Lung microvascular endothelial cell (primary cell): ENCODE measurements at places on chromosomes 7 and 10. TPM values are rescaled to one million over a fixed set of nuclear protein-coding genes. Genes with fewer than 3 reads are reported as not detected.

AKR1C2 gene
- total RNA-seq, result 11.1 and 15.3 TPM in 2 replicates

SEMA4G gene
- total RNA-seq, result 0.65 and 0.99 TPM in 2 replicates

IL6 gene
- 0.60 and 0.87 TPM in 2 replicates for total RNA-seq

CPEB3 gene
- total RNA-seq, result 0.87 and 1.6 TPM in 2 replicates

GRID2IP gene
- total RNA-seq, result under 0.01 TPM in 2 replicates

JMJD1C gene
- 86.5 and 133 TPM in 2 replicates for total RNA-seq

CDK1 gene
- total RNA-seq, result 9.9 and 23.5 TPM in 2 replicates

COX19 gene
- total RNA-seq, result 3.9 and 5.4 TPM in 2 replicates

ZNF467 gene
- total RNA-seq, result 5.0 and 6.3 TPM in 2 replicates

HABP2 gene
- total RNA-seq, result under 0.01 TPM in 1 of 2 replicates, not detected in the other

ZNHIT1 gene
- 74.6 and 82.6 TPM in 2 replicates for total RNA-seq

PLEKHS1 gene
- not detected in 2 replicates for total RNA-seq

OR2A42 gene
- not detected in 2 replicates for total RNA-seq

ARHGEF5 gene
- 0.20 and 0.22 TPM in 2 replicates for total RNA-seq

SPDYE2 gene
- total RNA-seq, result not detected in 2 replicates

ITGA8 gene
- 0.79 and 1.5 TPM in 2 replicates for total RNA-seq

TLL2 gene
- total RNA-seq, result under 0.01 TPM in 2 replicates

ADRB1 gene
- total RNA-seq, result 10.5 and 54.4 TPM in 2 replicates

SUN3 gene
- not detected in 2 replicates for total RNA-seq

TMUB1 gene
- total RNA-seq, result 13.1 and 16.9 TPM in 2 replicates

IDI2 gene
- total RNA-seq, result not detected in 2 replicates

INMT gene
- total RNA-seq, result under 0.01 TPM in 1 of 2 replicates, not detected in the other

LRRC61 gene
- 2.2 and 5.8 TPM in 2 replicates for total RNA-seq

FFAR4 gene
- total RNA-seq, result not detected in 2 replicates

LGI1 gene
- not detected in 2 replicates for total RNA-seq

NCF1 gene
- not detected in 2 replicates for total RNA-seq

LLCFC1 gene
- not detected in 2 replicates for total RNA-seq

STEAP2 gene
- total RNA-seq, result under 0.01 and 2.0 TPM in 2 replicates

CALML5 gene
- total RNA-seq, result not detected in 2 replicates

NEURL1 gene
- not detected in 2 replicates for total RNA-seq

ZNF425 gene
- 1.5 and 1.8 TPM in 2 replicates for total RNA-seq

C1GALT1 gene
- 7.5 and 7.8 TPM in 2 replicates for total RNA-seq

FAM221A gene
- total RNA-seq, result 4.1 and 8.1 TPM in 2 replicates

FKBP6 gene
- total RNA-seq, result not detected in 2 replicates

CDHR1 gene
- under 0.01 TPM in 2 replicates for total RNA-seq

CTAGE8 gene
- total RNA-seq, result not detected in 2 replicates

RPEL1 gene
- total RNA-seq, result under 0.01 and 0.20 TPM in 2 replicates

CAV2 gene
- total RNA-seq, result 141 and 150 TPM in 2 replicates

MKI67 gene
- 2.4 and 8.5 TPM in 2 replicates for total RNA-seq

INSYN2A gene
- total RNA-seq, result not detected in 2 replicates

ABCB4 gene
- total RNA-seq, result not detected in 2 replicates

CCL24 gene
- total RNA-seq, result not detected in 2 replicates
